ENCODE measurements at places on chromosomes 4 and X. TPM values are rescaled to one million over a fixed set of nuclear protein-coding genes. Genes with fewer than 3 reads are reported as not detected.

Gene KCNE5
- not detected for total RNA-seq

Gene GPRASP3
- total RNA-seq = 2.9 TPM

Gene CCDC158
- not detected for total RNA-seq

Gene CAPN6
- not detected for total RNA-seq

Gene SUPT20HL1
- not detected for total RNA-seq

Gene GJB1
- total RNA-seq = 0.05 TPM

Gene SSX2
- not detected for total RNA-seq

Gene SASH3
- total RNA-seq = not detected

Gene FGA
- total RNA-seq = 20.2 TPM

Gene CSN1S1
- not detected for total RNA-seq

Gene MAGEB3
- total RNA-seq = not detected

Gene ATP8A1
- 0.03 TPM for total RNA-seq

Gene HADH
- 22.9 TPM for total RNA-seq

Gene TAF7L
- 0.05 TPM for total RNA-seq

Gene UGT2B10
- not detected for total RNA-seq

Gene TMPRSS11D
- total RNA-seq = not detected

Gene TEX11
- total RNA-seq = not detected

Gene MAGEA8
- total RNA-seq = not detected

Gene AMTN
- total RNA-seq = 0.18 TPM

Gene CSN3
- not detected for total RNA-seq

Gene CXorf65
- not detected for total RNA-seq

Gene KLHL15
- 4.5 TPM for total RNA-seq

Gene TRPC5OS
- total RNA-seq = not detected

Gene SLC10A4
- 6.8 TPM for total RNA-seq

Gene EXOC1
- total RNA-seq = 13.8 TPM

Gene OCRL
- 25.8 TPM for total RNA-seq

Gene NUDT11
- total RNA-seq = 3.0 TPM

Gene COX7B2
- not detected for total RNA-seq

Gene STATH
- total RNA-seq = not detected

Gene HMX1
- total RNA-seq = 0.10 TPM

Gene DUSP21
- total RNA-seq = not detected

Gene OTUD6A
- not detected for total RNA-seq

Gene NAT8L
- 12.5 TPM for total RNA-seq

Gene L1CAM
- 19.5 TPM for total RNA-seq

Gene RASSF6
- total RNA-seq = 0.71 TPM

Gene PRR32
- total RNA-seq = not detected

Gene NFKB1
- total RNA-seq = 18.9 TPM

Gene KLHL5
- total RNA-seq = 61.0 TPM

Gene CCKAR
- not detected for total RNA-seq

Gene RPGR
- total RNA-seq = 12.4 TPM

Gene FGG
- total RNA-seq = 5.4 TPM

Gene IDS
- 85.6 TPM for total RNA-seq

Gene IL13RA2
- total RNA-seq = 0.60 TPM

Gene HEPH
- total RNA-seq = not detected

Gene FGFR3
- total RNA-seq = 1.8 TPM

Gene GRXCR1
- total RNA-seq = not detected

Gene DAPP1
- not detected for total RNA-seq

Gene TRMT10A
- 4.6 TPM for total RNA-seq

Gene SSX4B
- not detected for total RNA-seq

Gene CRMP1
- 5.3 TPM for total RNA-seq

Gene PJA1
- total RNA-seq = 12.7 TPM

Gene CSTF2
- 31.2 TPM for total RNA-seq

Gene PNMA5
- total RNA-seq = not detected

Gene MND1
- total RNA-seq = 18.7 TPM
